ENCODE measurements at places on chromosomes 13 and 19.

DNA sequence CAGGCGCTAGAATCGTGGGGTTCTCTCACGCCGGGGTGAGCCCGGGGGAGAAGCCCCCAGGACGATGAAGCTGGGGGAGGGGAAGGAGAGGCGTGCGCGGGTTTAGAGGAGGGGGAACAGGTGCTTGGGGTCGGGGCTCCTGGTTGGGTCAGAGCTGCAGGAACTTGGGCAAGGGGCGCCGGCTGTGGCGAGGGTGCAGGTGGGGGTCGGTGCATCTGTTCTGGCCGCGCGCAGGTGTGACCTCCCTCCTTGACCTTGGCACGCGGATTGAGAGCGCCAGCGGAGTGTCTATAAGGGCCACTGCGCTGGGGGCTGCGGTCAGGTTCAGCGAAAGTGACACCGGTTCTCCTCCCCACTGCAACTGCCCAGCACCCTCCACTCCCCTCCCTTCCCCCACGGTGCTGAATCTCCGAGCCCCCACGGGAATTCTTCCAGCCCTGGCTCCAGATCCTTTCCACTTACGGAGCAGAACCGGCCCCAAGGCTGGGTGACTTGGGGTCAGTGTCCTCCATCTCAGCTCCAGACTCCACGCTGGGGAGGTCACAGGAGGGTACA lies 618 bp downstream of the TMEM38A start:
- no peak for DNase-seq

GRCh38 chr13:101875091-101875490 lies 422.6 kb downstream of the ITGBL1 start:
- DNase-seq, result no peak

GRCh38 chr13:79997244-79997643 lies 343.7 kb downstream of the SPRY2 start:
- DNase-seq, result no peak

DNA sequence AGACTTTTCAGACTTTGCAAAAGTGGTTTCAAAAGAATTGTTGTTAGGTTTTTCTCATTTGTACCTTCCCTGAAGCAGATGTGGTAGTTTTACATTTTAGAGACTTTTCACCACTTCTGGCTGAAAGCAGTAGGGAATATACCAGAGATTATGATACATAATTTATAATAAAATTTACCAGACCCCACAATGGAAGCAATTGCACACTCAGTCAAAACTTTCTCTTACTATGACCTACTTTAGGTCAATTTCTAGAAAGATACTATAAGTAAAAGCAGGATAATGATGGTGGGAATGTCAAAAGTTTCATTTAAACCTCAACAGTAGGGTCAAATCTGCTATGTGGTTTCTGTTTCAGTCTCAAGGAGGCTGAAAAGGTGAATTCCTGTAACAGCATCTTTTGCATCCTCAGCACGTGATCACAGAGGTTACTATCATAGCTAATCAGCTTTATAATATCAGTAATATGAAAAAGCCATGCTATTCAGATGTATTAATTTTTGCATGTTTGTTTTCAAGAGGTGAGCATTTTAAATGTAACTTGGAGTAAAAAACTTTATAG lies 26.9 kb downstream of the PCCA start:
- DNase-seq, result no peak

- DNase-seq, result peak; percentile 33
These were observed 319.6 kb downstream of the TEX29 start for GRCh38 chr13:111640006-111640405.

DNA sequence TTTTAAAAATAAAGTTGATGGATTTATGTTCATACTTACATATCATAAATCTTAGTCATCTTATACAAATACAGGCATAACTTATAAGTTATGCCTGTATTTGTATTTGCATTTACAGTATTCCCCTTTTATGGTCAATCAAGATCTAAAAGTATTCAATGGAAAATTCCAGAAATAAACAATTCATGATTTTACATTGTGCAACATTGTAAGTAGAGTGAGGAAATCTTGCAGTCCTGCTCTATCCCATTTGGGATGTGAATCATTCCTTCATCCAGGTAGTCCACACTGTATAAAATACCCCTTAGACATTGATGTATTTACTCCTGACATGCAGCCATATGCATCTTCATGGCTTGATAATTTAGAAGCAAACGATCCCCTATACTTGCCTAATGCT lies 795.3 kb downstream of the SLITRK1 start:
- no peak for DNase-seq

GRCh38 chr13:60662595-60662994 lies 265.6 kb downstream of the TDRD3 start:
- DNase-seq, result no peak

DNA sequence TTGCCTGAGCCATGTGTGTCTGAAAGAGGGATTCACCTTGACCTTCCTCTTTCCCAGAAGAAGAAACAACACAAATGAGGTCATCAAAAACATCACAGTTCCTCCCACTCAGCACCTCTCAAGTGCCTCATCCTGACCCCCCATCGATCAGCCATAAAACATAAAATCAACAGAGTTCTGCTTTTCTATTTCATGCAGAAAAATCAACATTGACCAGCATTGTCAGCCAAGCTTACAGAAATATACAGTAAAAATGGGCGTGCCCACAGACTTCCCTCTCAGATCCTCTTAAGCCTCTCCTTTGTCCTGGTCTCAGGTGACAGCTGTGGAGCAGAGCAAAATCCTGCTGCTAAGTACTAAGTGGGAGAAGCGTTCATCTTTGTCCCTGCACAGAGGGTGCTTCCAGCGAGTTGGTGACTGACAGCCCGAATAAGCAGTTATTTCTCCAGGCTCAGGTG lies 213.3 kb downstream of the OLFM4 start:
- DNase-seq, result peak; percentile 68

DNA sequence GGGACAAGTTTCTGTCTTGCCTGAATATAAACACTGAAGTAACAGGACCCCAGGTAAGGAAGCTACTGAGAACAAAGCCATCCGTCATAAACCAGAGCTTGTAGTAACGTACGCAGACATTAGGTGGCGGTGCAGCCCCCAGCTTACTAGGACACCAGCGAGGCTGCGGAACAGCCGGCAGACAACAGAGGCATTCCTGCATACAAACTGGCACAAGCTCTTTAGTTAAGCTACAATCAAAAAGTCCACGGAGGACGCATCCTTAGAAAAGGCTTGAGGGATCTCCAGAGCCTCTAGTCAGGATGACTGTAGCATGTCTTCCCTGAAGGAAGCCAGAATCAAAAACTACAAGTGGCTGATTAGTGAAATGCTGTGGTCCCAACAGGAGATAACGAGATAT lies 26.2 kb downstream of the ZNF160 start:
- no peak for DNase-seq

DNA sequence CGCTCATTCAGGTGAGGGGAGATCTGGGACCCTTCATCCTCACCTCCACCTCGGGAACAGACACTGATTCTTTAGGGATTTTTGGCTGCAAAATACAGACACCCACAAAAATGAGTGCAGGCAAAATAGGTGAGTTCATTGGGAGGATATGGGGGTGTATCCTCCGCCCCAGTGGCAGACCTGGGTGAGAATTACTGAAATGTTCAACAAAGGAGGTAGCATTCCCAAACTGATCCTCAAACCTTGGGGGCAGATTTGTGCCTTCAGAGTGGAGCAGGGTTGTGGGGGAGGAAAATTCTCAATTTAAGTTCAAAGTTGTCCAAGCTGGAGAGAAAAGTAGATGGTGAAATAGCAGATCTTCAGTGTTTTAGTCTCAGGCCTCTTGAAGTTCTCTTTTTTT lies 31.3 kb upstream of the SIN3B start:
- DNase-seq, result no peak

DNA sequence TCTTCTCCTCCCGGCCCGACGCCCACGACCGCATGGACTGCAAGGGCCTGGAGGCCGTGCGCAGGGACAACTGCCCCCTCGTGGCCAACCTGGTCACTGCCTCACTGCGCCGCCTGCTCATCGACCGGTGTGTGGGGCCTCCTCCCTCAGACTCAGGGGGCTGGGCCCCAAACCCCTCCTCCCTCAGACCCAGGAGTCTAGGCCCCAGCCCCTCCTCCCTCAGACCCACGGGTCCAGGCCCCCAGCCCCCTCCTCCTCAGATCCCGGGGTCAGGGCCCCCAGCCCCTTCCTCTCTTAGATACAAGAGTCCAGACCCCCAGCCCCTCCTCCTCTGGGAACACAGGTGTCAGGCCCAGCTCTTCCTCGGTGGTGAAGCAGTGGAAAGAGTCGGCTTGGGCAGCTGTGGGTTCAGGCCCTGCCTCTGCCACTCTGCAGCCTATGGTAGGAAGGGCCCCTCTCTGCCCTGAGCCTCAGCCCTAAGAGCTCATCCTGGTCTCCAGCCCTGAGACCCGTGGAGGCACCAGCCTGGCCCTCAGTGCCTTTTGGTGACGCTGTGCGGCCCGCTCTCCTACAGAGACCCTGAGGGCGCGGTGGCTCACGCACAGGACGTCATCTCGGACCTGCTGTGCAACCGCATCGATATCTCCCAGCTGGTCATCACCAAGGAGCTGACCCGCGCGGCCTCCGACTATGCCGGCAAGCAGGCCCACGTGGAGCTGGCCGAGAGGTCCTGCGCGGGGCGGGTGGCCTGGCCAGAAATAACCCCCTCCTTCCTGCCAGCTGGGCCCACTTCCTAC lies 3.7 kb upstream of the SPIB start:
- DNase-seq, result no peak

Data from NCI-H510A (cell line).